Daoy (cell line): ENCODE measurements at places on chromosomes 6 and 20. TPM values are rescaled to one million over a fixed set of nuclear protein-coding genes. Genes with fewer than 3 reads are reported as not detected.
A peak's percentile ranks its signal among the peaks of the same experiment; 100 is the strongest.

The CTAGE9 gene
- not detected in 2 replicates for total RNA-seq

- no peak for DNase-seq
Measured at GRCh38 chr20:50813801-50814200, 18.9 kb downstream of the BCAS4 start.

DNA sequence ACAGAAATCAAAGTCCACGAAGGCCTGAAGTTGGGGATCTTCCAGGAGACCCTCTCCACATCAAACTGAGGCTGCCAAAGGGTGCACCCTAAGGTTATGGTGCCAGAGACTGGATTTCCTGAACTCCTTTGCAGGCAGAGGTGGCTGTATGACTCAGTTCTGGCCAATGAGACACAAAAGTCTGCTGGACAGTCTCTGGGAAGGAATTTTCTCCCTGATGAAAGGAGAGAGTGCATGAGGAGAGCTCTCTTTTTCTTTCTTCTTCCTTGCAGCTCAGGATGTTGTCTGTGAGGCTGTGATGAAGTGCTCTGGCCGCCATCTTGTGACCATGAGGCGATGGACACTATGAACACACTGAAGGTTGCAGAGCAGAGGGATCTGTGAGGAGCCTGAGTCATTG, 85.2 kb downstream of the MDGA1 start:
- no peak for DNase-seq

DNA sequence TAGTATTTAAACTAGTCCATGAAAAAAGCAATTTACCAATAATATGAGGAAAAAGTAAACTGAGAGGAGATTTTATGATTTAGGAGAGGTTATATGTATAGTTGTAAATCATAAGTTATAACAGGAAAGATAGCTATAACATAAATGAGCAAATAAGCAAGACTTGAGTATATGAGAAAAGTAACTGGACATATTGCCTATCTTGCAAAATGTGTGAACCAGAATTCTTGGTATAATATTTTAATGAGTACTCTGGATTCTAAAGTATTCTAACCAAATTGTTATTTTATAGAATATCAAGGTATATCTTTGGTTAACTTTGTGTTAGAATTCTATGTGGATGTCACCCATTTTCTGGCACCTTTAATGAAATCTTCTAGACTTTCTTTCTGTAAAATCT, 124.6 kb downstream of the PHF3 start:
- DNase-seq = no peak

- DNase-seq = peak; percentile 32
Measured at GRCh38 chr20:56859801-56860261, 230.7 kb downstream of the TFAP2C start.

GRCh38 chr6:91392951-91393350, 806.1 kb upstream of the MAP3K7 start:
- no peak for DNase-seq

- DNase-seq = peak; percentile 50
Measured at GRCh38 chr6:43810965-43811732, 41.1 kb downstream of the VEGFA start.

GRCh38 chr20:62726276-62726675, 17.6 kb downstream of the NTSR1 start:
- DNase-seq = no peak
